ENCODE measurements at places on chromosomes 5 and 9.

GRCh38 chr9:34318163-34318790 lies 10.8 kb downstream of the KIF24 start:
- DNase-seq: no peak

- DNase-seq: no peak
Observed at GRCh38 chr5:111528056-111528455, 15.7 kb upstream of the STARD4 start.

DNA sequence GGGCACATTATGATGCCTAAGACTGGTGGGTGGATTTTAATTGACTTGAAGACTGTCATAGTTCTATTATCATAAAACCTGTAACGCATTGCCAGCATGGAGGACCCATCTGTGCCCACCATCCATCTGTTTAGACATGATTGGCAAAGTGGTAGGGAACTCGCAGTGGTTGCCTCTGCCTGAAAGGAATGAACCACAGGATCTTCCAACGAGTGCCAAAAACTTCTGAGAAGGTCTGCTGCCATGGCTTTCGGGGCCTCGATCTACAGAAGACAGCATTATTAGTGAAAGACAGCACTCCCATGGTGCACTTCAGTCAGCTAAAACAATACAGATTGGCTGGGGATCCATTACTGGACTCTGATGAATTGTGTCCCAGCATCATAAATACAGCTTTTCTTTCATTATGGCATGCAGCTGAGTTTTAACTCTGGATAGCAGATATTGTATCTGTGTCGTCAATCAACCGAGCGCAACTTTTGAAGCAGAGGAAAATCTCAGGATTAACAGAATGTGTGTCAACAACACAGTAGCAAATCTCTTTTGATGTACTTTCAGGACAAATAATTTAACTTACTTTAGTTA lies 74.3 kb downstream of the ZDHHC21 start:
- no peak for DNase-seq

DNA sequence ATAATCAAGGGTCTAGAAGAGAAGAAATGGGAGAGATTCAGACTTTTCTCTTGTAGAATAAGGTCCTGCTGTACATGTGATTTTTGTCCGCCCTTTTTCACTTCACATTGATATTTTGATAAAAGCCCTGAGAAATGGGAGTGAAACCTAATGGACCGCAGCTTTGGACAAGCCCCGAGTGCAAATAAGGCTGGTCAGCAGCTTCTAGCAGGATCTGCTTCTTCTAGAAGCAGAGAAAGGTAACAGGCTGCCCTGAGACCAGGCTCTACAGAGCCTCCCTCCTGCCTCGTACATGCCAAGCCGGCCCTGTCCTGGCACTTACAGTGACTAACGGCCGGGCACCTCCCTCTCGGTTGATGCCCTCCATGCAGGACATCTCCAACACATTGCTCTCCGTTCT lies 33.4 kb downstream of the ACER2 start:
- no peak for DNase-seq

DNA sequence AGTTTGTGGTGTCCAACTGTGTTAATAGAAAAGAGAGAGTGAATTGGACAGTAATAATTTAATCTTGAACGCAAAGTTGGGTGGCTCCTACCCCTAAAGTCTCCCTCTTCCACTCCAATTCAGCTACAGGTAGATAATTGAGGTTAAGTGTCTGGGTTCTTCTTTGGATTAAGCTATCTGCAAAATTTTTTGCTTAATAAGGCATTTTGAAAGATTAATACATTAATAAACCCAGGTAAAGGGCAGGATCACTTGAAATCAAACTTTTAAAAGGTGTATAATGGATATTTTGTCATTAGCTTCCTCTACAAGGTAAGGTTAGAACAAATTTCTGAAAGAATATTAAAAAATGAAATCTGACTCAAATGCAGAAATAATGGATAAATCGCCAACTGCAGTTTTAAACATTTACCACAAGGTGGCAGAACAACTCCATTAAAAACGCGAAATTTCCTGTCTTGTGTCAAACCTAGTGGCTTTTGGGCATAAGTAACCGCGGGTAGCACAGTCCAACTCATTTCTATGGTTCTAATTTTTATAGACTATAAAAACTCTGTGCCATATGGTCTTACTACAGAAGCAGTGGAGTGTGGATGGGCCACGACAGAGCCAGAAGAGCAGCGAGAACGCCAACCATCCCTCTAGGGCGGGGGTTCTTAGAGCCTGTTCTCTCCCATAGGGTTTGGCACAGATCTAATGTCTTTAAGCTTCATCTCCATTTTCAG lies 276.5 kb downstream of the ARHGEF28 start:
- DNase-seq: peak; percentile 68

- DNase-seq: peak; percentile 31
Observed at GRCh38 chr9:99244344-99245260, 22.5 kb downstream of the SEC61B start.

DNA sequence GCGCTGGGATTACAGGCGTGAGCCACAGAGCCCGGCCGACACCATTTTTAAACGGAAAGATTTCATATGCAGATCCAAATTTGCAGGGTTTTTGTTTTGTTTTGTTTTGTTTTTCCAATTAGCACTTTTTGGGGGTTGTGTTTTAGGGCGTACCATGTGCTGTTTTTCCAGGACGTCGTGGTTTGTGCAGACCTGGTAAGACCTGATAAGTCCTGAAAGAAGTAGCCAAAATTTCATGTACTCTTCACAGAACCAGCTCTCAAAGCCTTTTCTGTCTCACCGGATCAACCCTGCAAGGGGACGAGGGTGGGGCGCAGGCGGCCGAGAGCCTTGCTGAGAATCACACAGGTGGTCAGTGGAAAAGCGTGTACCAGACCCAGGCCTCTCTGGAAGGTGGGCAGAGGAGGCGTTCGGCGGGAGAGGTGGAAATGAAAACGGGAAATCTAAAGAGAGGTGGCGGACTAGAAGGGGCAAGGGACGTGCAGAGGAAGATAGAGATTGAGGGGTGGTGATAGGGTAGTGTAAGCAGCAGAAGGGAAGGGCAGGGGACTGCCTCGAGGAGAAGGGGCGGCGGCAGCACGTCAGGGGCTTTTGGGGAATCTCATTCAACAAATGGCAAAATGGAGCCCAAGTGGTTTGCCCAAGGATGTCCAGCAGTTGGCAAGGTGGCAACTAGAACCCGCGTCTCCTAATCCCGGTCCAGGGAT lies 1.1 kb upstream of the FAF2 start:
- peak; percentile 60 for DNase-seq

DNA sequence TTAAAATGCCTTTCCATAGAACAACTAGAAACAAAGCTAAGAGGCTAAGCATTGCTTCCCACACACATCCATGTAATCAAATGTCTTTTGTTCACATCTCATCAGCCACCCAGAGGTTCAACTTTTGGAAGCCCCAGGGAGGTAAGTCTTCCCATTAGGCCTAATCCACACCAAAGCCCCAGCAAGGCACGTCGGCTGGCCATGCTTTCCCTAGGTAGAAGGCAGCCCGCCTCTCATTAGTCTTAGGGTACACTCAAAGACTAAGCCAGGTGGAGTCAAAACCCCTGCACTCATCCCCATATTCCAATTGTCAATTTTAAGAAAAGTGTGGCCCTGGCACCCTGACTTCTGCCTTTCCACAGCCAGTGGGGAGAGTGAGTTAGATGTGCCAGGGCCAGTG lies 87.9 kb downstream of the ATPSCKMT start:
- no peak for DNase-seq

- no peak for DNase-seq
Observed at GRCh38 chr9:96523374-96523773, 73.4 kb downstream of the HABP4 start.

DNA sequence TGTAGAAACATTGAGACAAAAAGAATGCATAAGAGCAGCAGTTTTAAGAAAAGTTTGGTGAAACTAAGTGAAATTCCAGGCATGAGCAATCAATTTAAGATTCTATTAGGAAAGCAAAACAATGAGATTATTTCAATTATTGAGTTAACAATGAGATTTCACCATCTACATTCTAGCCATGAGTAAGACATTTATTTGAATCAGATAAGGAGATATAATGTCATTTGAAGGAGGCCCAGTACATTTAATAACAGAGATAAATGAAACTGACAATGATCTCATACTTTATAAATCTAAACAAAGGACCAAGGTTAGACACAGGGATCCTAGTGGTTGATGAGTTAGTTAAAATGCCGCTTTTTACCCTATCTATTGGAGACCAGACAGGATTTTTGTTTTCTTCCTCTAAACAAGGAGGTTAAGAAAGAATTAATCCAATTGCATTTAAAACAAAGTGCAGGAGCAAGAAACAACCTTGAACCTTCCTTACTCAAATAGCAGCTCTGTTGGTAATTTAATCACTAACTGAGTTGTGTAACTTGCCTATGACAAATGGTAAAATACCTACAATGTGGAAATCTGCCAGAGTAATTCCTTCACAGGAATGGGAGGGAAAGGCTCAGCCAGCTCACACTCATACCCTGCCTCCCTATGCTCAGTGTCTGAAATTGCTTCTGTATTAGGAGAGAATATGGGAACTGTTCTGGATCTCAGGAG lies 103.5 kb upstream of the NR3C1 start:
- no peak for DNase-seq

GRCh38 chr5:163619273-163619934 lies 114.0 kb downstream of the MAT2B start:
- no peak for DNase-seq

DNA sequence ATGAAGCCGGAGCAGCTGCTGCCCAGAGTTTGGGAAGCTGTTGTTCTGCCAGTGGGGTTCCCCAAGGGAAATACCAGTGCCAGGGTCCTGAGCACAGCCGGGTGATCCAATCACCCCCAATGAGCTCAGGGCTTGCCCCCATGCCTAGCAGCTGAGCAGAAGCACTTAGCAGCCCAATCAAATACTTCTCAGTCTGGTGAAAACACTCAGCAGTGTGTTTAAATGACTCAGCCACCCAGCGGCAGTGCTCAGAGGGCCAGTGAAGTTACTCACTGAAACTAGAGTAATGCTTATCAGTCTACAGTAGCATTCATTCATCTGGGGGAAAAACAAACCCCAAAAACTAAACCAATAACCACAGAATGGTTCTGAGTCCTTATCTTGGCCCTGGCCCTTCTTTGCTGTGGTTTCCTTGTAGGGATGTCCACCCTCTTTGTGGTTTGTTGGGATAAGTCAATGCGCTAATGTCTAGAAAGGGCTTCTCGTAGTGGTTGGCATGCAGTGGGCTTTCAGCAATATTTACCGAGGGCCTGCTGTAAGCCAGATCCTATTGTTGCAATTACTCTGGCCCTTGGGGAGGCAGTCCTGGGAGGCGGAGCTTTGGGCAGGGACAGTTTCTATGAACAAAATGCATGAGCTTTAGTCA lies 43.1 kb downstream of the LHX2 start:
- peak; percentile 79 for DNase-seq

DNA sequence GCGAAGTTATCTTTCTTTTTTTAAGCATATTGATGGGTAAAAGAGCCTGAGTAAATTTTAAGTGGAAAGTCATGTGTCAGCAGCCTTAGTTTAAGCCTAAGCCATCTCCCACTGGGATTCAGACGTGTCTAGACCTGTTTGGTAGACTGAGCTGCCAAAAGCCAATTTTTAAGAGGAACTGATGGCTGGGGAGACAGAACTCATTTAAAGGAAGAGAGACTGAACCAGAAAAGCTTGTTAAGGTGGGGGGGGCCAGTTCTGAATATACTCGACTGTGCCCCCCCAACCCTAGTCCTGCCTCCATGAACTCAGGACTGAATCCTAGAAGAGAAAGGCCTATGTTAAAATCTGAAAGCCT lies 58.3 kb upstream of the PLPP1 start:
- no peak for DNase-seq

GRCh38 chr5:35440409-35440808 lies 177.3 kb upstream of the SPEF2 start:
- no peak for DNase-seq

DNA sequence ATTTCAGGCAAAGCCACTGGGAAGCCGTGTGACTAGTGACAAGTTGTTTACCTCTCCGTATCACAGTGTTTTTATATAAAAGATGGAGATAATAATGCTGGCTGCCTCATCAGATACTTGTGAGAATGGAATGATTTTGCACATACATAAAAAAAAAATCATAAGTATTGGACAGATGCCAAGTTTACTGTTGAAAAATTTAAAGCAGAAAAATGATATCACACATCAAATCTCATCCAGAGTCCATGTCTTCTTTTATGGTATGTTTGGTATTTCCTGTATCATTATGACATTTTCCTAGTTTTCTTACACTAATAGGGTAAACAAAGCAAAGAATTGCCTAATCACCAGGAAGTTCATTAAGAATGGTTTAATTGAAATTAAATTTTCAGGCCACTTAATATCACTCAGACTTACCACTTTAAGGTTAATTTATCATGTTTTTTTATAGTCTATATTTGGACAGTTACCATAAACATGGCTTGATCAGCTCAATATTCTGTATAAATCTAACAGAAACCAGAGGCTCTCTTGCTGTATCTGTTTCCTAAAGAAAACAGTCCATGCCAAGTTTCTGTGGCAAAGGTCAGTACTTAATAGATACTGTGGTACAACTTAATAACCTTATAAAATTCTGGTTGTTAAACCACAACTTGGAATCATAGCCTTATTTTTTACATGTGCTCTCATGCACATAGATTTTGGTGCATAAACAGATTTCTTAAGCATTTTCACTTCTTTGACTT lies 656.5 kb upstream of the RIOK2 start:
- no peak for DNase-seq

GRCh38 chr5:129853588-129853987 lies 50.7 kb upstream of the CHSY3 start:
- no peak for DNase-seq

GRCh38 chr9:95055851-95056551 lies 261.5 kb downstream of the FANCC start:
- no peak for DNase-seq

DNA sequence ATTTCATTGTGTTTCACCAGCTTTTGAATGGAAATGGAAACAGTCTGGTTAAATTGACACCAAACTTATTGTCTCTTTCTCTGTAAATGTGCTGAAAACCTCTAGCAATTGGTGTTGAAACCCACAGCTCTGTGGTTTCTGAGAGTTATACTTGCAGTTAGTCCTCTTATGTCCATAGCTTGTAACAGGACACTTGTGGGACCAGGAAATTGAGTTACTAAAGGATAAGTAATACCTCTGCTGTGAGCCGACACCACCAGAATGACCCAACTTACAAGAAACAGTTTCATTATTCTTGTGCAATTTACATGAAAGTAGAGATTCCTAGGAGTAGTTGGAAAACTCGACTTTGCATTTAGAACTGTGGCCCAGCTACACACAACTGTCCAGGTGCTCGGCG lies 191.5 kb downstream of the CFAP90 start:
- DNase-seq: no peak

DNA sequence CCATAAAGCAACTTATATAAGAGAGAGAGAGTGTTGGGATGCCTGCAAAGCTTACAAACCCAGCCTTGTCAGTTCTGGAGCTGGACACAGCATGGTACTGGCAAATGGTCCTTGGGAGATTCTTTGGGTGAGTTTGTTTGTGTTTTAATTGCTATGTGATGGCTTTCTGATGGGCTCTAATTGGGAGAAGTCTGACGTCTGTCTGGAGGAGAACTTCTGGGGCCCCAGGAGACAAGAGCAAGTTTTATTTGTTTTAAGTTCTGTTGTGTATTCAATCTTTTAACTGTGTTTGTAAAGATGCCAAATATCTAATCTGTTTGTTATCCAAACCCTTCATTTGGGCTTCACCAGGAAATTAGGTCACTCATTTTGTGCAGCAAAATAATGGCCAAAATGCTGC lies 50.3 kb upstream of the AFAP1L1 start:
- DNase-seq: no peak

Data from common myeloid progenitor, CD34-positive (primary cell).